Stimulated activated CD4-positive, alpha-beta T cell treated with anti-CD3 and anti-CD28 coated beads, Interleukin-1b, Interleukin-23, amount 100 ng/mL, for 24 hours (primary cell): ENCODE measurements at places on chromosomes 1 and 21.

DNA sequence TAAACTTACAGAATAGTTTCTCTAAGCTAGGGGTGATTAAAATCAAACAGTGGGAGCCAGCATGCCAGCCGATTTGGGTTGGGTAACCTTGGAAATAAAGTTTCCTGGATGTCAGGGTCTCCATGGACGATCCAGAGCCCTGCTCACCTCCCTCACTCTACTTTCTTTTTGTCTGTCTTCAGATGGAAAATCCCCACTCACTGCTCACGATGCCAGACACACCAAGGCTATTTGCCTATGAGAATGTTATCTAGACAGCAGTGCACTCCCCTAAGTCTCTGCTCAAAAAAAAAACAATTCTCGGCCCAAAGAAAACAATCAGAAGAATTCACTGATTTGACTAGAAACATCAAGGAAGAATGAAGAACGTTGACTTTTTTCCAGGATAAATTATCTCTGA, 13.9 kb downstream of the SLAMF7 start:
- no peak for DNase-seq

DNA sequence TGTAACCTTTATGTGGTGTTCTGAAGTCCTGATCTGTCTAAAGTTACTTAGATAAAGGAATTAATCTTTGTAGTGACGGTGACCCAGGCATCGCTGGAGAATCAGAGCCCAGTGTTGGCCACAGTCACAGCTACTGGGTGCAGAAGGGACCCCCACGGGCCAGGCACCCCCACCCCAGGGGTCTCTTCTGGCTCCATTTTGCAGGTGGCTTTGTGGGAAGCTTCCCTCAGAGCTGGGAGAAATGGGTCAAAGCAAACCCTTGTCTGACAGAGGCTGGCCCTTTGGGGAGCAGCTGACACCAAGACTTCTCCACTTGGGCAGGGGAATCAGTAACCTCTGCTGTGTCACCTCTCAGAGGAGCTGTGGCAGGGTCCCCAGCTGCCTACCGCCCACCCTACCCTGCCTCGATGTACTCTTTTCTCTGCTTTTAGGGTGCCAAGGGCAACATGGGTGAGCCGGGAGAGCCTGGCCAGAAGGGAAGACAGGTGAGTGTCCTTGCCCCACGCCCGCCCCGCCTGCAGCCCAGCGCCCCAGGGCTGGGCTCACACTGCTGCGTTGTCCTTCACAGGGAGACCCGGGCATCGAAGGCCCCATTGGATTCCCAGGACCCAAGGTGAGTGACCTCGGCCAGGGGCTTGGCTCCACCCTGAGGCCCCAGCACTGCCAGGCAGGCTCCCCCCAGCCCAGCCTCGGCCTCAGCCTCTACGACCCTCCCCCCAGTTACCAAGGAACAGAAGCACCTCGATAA, 17.7 kb downstream of the COL6A2 start:
- no peak for DNase-seq

GRCh38 chr21:39715804-39716397, 29.1 kb upstream of the IGSF5 start:
- peak; percentile 4 for DNase-seq

DNA sequence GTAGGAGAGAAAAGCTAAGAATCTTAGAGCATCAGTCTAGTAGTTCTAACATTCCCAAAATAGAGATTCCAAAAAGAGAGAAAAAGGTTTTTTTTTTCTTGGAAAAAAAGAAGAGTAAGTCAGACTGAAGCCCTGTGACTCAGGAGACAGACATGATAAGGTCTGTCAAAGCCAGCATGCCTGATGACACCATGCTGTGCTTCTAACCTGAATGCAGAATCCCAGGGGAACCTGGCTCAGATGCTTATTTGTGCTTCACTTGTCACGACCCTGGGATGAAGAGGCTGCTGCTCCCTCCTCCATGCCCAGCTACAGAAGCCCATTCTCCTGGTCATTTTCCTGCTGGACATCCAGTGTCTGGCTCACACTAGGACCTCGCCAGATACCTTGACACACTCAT, 44.3 kb downstream of the ERICH3 start:
- no peak for DNase-seq

DNA sequence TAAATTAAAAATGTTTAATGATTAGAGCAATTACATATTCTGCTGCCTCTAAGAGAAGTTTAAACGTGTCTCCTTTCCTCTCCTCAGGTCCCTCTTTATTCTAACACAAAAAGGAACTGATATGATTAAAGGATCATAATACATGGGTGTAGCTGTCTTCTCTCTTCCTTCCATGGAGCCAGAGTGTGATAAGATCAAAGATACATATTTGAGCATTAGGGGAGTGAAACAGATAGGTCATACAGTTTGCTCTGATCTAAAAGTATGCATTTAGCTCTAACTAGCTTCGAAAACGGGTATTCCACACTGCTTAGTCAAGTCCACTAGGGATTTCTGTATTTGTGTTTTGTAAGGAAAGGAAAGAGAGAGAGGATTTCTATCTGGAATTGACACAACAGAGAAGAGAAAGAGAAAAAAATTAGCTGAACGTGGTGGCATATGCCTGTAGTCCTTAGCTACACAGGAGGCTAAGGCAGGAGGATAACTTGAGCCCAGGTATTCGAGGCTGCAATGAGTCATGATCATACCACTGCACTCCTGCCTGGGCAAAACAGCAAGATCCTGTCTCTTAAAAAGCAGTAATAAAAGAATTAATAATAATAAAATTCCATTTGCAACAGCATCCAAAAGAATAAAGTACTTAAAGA, 63.1 kb downstream of the CDC42BPA start:
- DNase-seq, result no peak

- DNase-seq, result no peak
Observed at GRCh38 chr1:211944733-211945500, 90.4 kb downstream of the INTS7 start.

GRCh38 chr1:67307251-67308060, at the start of gene IL12RB2:
Gene IL12RB2 (plus strand): TSS chr1:67307873. CDS start chr1:67320369, 12,496 bp downstream.
- DNase-seq, result peak; percentile 49

DNA sequence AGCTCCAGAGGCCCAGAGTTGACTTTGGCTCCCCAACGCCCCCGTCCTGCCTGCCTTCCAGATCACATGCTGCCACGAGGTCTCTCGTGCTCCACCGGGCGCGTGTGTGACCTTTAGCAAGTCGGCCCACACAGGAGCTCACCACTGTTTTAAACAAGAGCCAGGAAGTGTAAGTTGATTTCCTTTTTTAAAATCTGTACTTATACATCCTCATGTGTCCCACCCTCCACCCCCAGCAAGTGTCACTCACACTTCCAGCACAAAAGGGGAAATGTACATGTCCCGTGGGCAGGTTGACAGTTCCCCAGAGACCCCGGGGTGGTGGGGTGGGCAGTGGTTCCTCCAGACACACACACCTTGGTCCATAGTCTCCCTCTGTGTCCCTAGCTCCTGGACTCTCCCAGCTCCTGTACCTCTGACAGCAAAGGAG, 84.4 kb downstream of the STUM start:
- DNase-seq, result no peak

DNA sequence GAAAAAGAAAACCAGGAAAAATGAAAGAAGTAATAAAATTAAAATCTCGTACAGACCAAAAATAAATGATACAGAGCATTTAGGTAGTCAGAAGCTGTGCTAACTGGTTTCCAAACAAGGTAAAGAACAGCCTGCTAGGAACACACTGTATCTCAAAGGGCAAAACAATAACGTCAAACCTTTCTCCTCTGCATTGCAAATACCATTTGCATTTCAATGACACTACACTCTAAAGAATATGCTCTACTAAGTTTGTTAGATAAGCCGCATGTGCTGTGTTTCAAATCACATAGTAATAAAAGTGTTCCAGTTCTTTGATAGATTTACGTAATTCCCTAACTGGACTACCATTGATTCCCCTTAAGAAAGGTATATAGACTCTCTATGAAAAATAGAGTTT, 648.8 kb downstream of the PLA2G4A start:
- DNase-seq, result no peak

GRCh38 chr1:2320006-2320405, 71.3 kb downstream of the MORN1 start:
- no peak for DNase-seq

DNA sequence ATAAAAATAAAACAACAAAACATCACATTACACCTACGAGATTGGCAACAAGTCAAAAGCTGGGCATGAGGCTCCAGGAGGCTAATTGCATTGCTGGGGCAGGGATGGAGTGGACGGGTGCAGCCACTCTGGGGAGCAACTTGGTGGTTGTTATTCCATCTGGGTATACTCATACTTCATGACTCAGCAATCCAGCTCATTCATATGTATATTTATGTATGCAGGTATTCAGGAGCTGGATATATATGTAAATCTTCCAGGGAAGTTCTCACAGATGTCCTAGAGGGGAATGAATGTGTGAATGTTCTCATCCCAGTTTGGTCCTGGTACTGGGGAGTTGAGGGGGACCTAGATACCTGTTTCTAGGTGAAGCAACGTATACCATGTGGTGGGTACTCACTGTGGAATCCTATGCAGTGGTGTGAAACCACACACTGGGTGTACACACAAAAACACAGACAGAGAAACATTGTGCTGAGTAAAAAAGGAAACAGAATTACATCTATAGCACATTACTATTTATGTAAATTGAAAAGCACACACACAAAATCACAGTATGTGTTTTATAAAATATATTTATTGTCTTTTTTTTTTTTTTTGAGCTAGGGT, 79.7 kb upstream of the RAB4A start:
- DNase-seq, result no peak

GRCh38 chr1:234295068-234295467, 78.2 kb upstream of the COA6 start:
- DNase-seq, result no peak

- no peak for DNase-seq
Observed at GRCh38 chr21:41674402-41674801, 92.5 kb downstream of the RIPK4 start.

DNA sequence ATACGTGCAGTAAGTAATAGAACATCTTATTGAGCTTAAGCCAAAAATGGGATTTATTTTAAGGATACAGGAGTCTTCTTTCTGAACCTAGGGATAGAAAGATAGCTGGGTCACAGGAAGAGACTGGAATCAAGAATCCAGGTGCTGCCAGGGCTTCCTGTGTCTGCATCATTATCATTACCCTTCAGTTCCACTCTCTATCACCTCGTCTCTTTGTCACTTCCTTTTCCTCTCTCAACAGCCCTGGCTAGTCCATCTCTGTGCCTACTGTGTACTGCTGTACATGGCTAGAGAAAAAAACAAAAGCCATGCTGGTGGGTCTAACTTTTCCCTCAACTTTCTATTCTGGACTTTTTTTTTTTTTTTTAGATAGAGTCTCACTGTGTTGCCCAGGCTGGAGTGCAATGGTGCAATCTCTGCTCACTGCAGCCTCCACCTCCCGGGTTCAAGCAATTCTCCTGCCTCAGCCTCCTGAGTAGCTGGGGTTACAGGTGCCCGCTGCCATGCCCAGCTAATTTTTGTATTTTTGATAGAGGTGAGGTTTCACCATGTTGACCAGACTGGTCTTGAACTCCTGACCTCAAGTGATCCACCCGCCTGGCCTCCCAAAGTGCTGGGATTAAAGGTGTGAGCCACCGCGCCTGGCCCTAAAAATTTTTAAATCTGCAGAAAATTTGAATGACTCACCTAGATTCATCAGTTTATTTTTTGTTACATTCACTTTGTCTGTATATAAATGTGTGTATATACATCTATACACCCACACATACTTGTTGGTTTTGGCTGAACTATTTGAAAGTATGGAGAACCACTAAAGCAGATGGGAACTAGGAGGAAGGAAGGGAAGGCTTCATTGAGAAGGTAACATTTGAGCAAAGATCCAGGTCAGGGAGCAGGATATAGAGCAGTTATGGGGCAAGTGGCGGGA, 31.9 kb downstream of the UBE4B start:
- DNase-seq, result no peak

DNA sequence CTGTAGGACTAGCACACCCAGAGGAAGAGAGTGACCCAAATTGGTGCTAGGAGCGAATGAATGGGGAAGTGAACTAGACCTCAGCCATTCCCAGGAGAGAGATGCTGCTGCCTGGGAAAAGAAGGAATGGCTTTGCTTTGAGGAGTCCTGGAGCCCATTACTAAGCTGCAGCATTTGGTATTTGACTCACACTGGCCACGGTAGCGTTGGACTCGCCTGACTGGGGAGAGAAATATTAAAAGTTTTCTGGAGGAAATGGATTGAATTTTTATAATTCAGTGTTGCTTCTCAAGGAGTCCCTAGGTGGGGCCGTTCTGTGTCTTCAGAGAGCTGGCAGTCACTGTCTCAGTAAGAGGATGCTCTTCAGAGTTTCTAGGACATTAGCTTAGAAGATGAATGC, 40.2 kb downstream of the PIK3CD start:
- no peak for DNase-seq

DNA sequence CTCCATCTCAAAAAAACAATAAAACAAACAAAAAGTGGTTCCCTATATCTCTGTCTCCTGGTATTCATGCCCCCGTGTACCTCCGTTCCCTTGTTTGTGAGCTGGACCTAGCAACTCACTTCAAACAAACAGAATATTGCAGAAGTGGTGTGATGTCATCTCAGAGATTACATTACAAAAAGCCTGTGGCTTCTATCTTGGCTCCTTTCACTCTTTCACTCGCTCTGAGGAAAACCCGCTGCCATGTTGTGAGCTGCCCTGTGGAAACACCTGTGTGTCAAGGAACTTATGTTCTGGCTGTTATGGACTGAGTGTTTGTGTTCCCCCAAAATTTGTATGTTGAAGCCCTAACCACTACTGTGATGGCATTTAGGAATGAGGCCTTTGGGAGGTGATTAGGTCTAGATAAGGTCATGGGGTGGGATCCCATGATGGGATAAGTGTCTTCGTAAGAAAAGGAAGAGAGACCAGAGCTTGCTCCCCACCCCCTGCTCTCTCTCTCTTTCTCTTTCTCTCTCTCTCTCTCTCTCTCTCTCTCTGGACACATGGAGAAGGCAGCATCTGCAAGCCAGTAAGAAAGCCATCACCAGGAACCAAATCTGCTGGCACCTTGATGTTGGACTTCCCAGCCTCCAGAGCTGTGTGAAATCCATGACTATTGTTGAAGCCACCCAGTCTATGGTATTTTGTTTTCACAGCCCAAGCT, 7.4 kb upstream of the HYI start:
- DNase-seq, result no peak

DNA sequence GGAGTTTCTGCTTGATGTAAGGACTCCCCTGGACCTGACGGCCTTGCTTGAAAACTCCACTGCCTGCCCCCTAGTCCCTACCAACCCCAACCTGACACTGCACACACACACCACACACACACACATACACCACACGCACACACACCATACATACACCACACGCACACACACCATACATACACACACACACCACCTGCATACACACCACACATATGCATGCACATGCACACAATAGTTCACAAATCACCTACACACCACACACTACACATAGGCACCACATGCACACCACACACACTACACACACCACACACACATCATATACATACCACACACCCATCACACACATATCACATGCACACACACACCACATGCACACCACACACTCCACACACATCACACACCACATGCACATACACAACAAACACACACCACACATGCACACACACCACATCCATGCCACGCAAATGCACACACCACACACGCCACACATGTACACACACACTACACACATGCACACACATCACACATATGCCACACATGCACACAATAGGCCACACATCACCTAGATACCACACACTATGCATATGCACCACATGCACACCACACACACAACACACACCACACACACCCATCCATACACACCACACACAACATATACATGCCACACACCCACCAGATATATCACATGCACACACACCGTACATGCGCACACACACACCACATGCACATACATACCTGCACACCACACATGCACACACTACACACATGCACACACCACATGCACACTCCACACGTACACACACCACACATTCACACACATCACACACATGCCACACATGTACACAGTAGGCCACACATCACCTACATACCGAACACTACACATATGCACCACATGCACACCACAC, 3.7 kb downstream of the CASQ1 start:
- DNase-seq, result no peak
